Foreskin keratinocyte (primary cell): ENCODE measurements at places on chromosomes 11 and 22. TPM values are rescaled to one million over a fixed set of nuclear protein-coding genes. Genes with fewer than 3 reads are reported as not detected.

GRCh38 chr11:68687311-68687710 lies 3.0 kb downstream of the GAL start:
- no peak for DNase-seq

DNA sequence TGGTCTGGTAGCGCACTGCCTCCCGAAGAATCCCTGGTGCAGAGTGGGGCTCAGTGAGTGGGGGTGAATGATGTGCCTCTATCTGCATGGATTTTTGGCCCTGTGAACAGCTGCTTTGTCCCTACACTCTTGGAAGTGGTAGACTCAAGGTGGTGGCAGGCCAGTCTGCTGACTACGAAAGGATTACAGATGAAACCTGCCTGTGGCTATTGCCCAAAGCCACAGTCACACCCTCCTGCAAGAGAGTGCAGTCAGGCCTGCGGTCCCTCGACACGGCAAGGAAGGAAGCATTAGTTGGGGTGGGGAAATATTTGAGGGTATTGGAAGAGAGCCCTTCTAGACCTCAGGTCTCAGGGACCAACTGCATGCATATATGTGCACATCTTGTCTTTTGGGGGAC lies 63.7 kb downstream of the DSCAML1 start:
- no peak for DNase-seq

DNA sequence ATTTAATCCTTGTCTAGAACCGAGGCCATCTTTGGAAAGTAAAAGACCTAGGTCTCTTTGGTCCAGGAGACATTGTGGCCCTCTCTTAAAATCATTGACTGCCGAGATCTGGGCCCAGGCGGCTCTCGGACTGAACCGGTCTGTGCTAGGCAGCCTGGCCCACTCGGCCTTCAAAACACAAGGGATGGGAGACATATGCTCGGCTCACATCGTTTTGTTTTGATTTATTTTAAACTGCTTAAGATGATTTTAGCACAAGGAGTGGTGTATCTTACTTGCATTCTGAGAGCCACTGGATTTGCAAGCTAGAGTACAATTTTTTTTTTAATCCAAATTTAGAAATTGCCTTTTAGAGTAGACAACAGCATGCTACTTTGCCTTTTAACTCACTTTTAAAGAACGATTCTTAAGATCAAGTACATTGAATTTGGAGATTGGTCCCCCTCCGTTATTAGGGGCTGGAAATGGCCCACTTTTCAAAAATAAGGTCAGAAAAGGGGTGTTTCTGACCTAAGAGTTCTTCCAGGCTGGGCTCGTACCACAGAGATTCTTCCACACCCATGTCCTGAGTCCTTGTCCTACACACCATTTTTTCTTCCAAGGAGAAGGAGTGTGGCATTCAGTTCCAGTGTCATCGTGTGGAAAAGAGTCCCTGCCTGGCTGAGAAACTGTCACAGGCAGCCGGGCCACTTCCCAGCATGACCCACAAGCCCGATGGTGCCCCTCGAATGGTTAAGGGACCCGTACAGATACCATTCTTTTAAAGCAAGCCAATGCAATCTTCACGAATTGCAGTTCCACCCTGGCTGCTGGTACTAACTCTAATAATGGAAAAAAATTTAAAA lies 80.5 kb upstream of the WNT7B start:
- no peak for DNase-seq

DNA sequence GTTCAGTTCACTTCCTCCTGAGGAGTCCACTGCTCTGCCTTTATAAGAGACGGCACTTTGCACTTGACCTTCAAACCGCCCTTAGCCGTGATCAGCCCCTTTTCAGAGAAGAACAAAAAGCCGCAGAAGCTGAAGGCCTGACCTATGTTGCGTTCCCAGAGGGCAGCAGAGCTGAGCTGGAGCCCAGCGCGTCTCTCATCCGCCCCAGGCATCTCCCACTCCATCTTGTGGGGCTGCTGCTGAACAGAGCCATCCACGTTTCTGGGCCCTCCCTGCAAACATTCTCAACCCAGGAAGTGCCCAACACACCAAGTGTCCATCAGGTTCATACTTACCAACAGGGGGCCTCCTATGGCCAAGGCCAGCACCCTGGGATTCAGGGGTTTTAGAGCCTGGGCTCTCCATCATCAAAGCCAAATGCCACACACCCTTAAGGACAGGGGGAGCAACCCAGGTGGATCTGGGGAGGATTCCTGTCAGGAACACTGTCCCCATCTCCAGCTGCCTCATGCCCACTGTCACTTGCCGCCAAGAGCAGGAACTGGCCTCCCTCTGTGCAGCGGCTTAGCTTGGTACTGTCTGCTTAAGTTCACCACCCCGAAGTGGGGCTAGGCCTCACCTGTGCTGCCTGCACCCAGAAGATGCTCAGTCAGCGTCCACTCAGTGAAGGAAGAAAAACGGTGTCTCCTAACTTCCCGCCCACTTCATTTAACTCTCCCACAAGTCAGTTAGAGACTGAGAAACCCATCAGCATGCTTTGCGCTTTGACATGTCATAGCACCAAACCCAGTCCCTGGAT lies 16.0 kb upstream of the EFCAB6 start:
- DNase-seq, result no peak

Gene CASP12
- polyA plus RNA-seq, result not detected in 2 replicates
